ENCODE measurements at places on chromosomes 7 and 10. TPM values are rescaled to one million over a fixed set of nuclear protein-coding genes. Genes with fewer than 3 reads are reported as not detected.

Gene FKBP6
- total RNA-seq = not detected

Gene JAKMIP3
- total RNA-seq = under 0.01 TPM

Gene ADRA2A
- 6.5 TPM for total RNA-seq

Gene HHEX
- 68.7 TPM for total RNA-seq

Gene SLC26A3
- total RNA-seq = not detected

Gene COL28A1
- total RNA-seq = under 0.01 TPM

Gene SPDYE9
- total RNA-seq = not detected

Gene TRIM8
- total RNA-seq = 65.7 TPM

Gene HOXA4
- total RNA-seq = 1.1 TPM

Gene TMEM213
- not detected for total RNA-seq

Gene SSBP1
- total RNA-seq = 32.9 TPM

Gene CASTOR2
- 25.3 TPM for total RNA-seq

Gene TDRD1
- total RNA-seq = 0.27 TPM

Gene CALN1
- total RNA-seq = 22.1 TPM

Gene GATA3
- total RNA-seq = 2.2 TPM

Gene EVX1
- total RNA-seq = not detected

Gene MOGAT3
- not detected for total RNA-seq

Gene ZNF212
- total RNA-seq = 11.0 TPM

Gene KCP
- total RNA-seq = under 0.01 TPM

Gene PKD1L1
- under 0.01 TPM for total RNA-seq

Gene VAX1
- under 0.01 TPM for total RNA-seq

Gene SERPINE1
- total RNA-seq = 14.8 TPM

Gene PLEKHS1
- not detected for total RNA-seq

Gene INHBA
- total RNA-seq = under 0.01 TPM

Gene CALML5
- total RNA-seq = not detected

Gene LIPN
- total RNA-seq = not detected

Gene LRRC18
- total RNA-seq = not detected

Gene ECD
- 26.9 TPM for total RNA-seq

Gene LRWD1
- 27.7 TPM for total RNA-seq

Gene SLC25A40
- total RNA-seq = 7.8 TPM

Gene ANXA8
- under 0.01 TPM for total RNA-seq

Gene TIAL1
- 20.5 TPM for total RNA-seq

Gene FAM25A
- not detected for total RNA-seq

Gene TSPAN33
- total RNA-seq = 41.7 TPM

Gene KLF6
- 177 TPM for total RNA-seq

Gene CFAP58
- total RNA-seq = under 0.01 TPM

Gene HGF
- 9.4 TPM for total RNA-seq

Gene PAPOLB
- under 0.01 TPM for total RNA-seq

Gene VSTM4
- total RNA-seq = 0.27 TPM

Gene CYP2C18
- total RNA-seq = under 0.01 TPM

Gene FRAT1
- 11.0 TPM for total RNA-seq

Gene SPAM1
- not detected for total RNA-seq

Gene HILPDA
- total RNA-seq = 7.5 TPM

Gene EIF4EBP2
- total RNA-seq = 14.0 TPM

Gene SP8
- total RNA-seq = not detected

Gene ZNF853
- 13.2 TPM for total RNA-seq

Gene UFSP1
- 4.6 TPM for total RNA-seq

Gene CALHM1
- not detected for total RNA-seq

Gene ANXA8L1
- total RNA-seq = not detected

Measured in hematopoietic multipotent progenitor cell (in vitro differentiated cells).